Esophagus muscularis mucosa (tissue), 4 donors: ENCODE measurements at places on chromosomes 6 and 20. TPM values are rescaled to one million over a fixed set of nuclear protein-coding genes. Genes with fewer than 3 reads are reported as not detected.

GRCh38 chr6:33417128-33417902 lies 592 bp downstream of the CUTA start:
- H3K36me3 ChIP-seq, result peaks cover 44% of the 10 kb centered on the region
- DNase-seq, result no peak
- peak overlapping the region; percentile 89 for H3K27ac ChIP-seq
- no peaks in the 10 kb centered on the region for H3K27me3 ChIP-seq

- H3K4me3 ChIP-seq, result no peak overlapping the region
- H3K27ac ChIP-seq, result no peak overlapping the region
- H3K4me1 ChIP-seq, result no peaks in the 10 kb centered on the region
- H3K36me3 ChIP-seq, result no peaks in the 10 kb centered on the region
- DNase-seq, result no peak
Observed at GRCh38 chr20:10826111-10826510, 152.3 kb upstream of the JAG1 start.

The CNKSR3 gene
- 23.9 TPM for total RNA-seq

The SIRPG gene
- not detected for total RNA-seq

GRCh38 chr20:15098351-15098750 lies 760.9 kb upstream of the FLRT3 start:
- no peaks in the 10 kb centered on the region for H3K27me3 ChIP-seq
- H3K4me3 ChIP-seq, result no peak overlapping the region
- H3K4me1 ChIP-seq, result no peaks in the 10 kb centered on the region
- H3K36me3 ChIP-seq, result no peaks in the 10 kb centered on the region
- DNase-seq, result no peak

DNA sequence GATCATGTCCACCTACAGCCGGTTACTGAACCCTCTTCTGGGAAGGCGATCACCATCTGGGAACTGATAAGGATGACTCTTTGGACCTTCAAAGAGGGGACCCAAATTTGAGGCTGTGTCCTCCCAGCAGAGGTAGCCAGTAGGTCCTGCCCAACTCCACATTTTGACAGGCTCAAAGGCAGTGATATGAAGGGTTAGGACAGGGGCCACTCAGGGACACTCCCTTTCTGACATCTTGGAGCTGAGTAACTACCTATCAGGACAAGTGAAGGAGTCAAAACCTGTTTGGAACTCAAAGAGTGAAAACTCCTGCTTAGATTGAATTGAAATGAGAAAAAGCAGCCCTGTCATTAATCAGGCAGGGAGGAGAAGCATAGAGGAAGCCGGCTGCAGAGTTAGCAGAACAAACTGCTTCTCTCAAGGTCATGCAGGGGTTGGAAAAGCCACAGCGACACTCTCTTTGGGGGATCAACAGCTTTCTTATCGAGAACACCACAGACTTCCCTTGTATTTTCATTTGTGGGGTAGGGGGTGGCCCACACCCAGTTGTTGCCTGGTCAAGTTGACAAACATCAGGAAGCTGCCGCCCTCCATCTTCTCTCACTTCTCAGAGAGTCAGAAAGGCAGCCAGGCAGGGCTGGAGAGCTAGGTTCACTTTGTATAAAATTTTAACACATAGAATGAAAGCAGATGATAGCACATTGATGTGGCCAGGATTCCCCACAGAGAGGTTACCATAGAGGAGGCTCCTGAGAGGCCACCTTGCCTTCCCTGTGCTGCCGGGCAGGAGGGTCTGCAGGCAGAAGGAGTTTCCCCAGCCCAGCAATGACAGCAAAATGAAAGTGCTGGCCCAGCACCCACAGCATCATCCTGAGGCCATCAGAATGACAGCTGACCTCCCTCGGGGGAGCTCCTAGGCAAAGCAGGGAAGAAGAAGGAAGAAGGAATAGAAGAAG lies 47.6 kb downstream of the AGPAT4 start:
- peak overlapping the region; percentile 40 for H3K27ac ChIP-seq
- no peaks in the 10 kb centered on the region for H3K36me3 ChIP-seq
- peaks cover 44% of the 10 kb centered on the region for H3K4me1 ChIP-seq
- no peaks in the 10 kb centered on the region for H3K27me3 ChIP-seq
- DNase-seq, result no peak
- no peak overlapping the region for H3K4me3 ChIP-seq

DNA sequence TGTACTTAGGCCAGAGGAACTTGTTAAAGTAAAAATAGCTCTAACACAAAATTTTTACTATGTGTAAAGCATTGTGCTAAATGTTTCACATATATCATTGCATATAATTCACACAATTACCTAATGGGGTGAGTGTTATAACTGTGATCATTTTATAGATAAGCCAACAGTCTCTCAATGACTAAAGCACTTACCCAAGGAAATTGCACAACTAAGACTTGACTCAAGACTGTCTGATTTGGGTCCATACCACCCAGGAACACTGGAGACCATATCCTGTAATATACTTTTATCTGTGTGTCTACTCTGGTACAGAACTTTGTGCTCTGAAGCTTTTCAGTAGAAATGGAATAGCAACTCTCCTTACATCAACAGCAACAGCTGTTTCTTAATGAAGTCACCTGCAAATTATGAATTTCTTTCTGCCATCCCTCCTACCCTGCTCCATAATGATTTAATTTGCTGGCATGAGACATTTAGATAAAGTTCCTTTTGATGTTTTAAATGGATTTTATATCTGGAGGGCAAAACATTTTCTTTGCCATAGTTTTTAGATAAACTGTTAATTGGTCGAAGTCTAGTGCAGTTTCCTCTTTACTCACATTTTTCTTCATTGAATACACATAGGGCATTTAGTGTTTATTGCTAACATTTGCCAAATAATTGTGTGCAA lies 47.5 kb downstream of the TSPYL4 start:
- no peak for DNase-seq
- no peak overlapping the region for H3K4me3 ChIP-seq

DNA sequence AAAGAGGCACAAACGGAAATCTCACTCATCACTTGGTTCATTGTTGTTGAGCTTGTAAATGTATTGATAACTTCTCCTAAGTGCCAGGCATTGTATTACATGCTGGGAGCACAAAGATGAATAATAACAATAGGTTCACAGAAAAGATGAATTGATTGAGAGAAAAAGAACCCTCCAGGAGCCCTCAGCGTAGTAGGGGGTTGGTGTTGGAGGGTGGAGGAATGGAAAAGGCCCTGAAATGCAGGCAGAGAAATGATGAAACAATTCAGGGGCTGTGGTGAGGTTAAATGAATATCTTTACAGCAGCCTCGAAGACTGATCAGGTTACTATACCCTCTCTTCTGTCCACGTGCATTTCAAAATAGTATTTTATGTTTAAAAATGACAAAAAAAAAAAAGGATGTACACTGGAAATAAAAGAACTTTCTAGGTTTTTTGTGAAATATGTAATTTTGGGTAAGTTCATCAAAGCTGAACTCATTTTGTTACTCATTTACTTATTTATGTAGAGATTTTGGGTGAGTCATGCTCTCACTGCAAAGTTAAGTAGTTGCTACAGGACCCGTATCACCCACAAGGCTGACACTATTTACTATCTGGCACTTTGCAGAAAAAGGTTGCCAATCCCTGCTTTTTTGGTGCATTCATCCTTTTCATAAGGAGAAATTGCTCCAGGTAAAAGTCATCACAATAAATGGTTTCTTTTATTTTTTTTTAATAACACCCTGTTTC lies 277.3 kb downstream of the ZNF217 start:
- H3K27ac ChIP-seq, result no peak overlapping the region
- DNase-seq, result no peak
- H3K4me1 ChIP-seq, result peaks cover 6% of the 10 kb centered on the region
- no peaks in the 10 kb centered on the region for H3K27me3 ChIP-seq
- H3K36me3 ChIP-seq, result no peaks in the 10 kb centered on the region

- H3K36me3 ChIP-seq, result no peaks in the 10 kb centered on the region
- H3K4me1 ChIP-seq, result no peaks in the 10 kb centered on the region
Observed at GRCh38 chr20:8639112-8639778, 429.6 kb upstream of the PLCB4 start.
